Dermis lymphatic vessel endothelial cell (primary cell): ENCODE measurements at places on chromosomes 6 and 20. TPM values are rescaled to one million over a fixed set of nuclear protein-coding genes. Genes with fewer than 3 reads are reported as not detected.

WFDC5 gene
- not detected in 2 replicates for total RNA-seq

KIAA1755 gene
- total RNA-seq = 0.09 and 0.22 TPM in 2 replicates

CFAP61 gene
- 0.11 TPM in 1 of 2 replicates, not detected in the other for total RNA-seq

GNAS-AS1 gene
- 0.11 TPM in 1 of 2 replicates, not detected in the other for total RNA-seq

DEF6 gene
- total RNA-seq = 0.33 and 1.5 TPM in 2 replicates

TRIM15 gene
- total RNA-seq = not detected in 2 replicates

RHAG gene
- 0.09 and 0.11 TPM in 2 replicates for total RNA-seq

PPP1R11 gene
- 11.1 and 12.6 TPM in 2 replicates for total RNA-seq

PREP gene
- 15.0 and 19.2 TPM in 2 replicates for total RNA-seq
